Hematopoietic multipotent progenitor cell (in vitro differentiated cells): ENCODE measurements at places on chromosomes 3 and 15.

GRCh38 chr3:39295184-39295775, 15.4 kb upstream of the CX3CR1 start:
- no peak for DNase-seq

GRCh38 chr3:47270526-47270925, 12.1 kb downstream of the KIF9 start:
- no peak for DNase-seq

GRCh38 chr3:28134792-28135375, 106.5 kb upstream of the CMC1 start:
- DNase-seq: no peak

- DNase-seq: no peak
These were observed 44.8 kb downstream of the CMTM8 start for GRCh38 chr3:32283304-32283703.

GRCh38 chr15:94478763-94479162, 247.4 kb downstream of the MCTP2 start:
- DNase-seq: no peak

GRCh38 chr15:74381190-74381453, 13.7 kb upstream of the CYP11A1 start:
- DNase-seq: no peak

- DNase-seq: no peak
These were observed 70.7 kb upstream of the EOMES start for GRCh38 chr3:27792869-27793268.
